ENCODE measurements at places on chromosomes 3 and 15.

- no peak for DNase-seq
These were observed 18.5 kb downstream of the SLC6A20 start for GRCh38 chr3:45777746-45778386.

DNA sequence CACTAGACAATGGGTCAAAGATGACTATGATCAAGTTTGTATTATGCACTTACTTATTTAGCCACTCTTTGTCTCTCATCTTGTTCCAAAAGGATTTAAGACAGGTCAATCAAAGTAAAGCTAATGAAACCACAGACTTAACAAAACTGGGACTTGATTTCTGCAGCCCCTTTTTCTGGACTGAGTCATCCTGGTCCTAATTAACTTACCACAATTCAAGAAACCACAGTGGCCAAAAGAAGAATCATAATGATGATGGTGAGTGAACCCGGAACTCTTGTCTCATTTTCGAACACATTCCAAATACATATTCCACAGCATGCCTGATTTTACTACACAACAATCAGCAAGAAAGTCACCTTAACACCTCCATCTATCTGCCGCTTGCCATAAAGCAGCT is 1333.0 kb downstream of the ROBO1 start:
- DNase-seq: no peak

DNA sequence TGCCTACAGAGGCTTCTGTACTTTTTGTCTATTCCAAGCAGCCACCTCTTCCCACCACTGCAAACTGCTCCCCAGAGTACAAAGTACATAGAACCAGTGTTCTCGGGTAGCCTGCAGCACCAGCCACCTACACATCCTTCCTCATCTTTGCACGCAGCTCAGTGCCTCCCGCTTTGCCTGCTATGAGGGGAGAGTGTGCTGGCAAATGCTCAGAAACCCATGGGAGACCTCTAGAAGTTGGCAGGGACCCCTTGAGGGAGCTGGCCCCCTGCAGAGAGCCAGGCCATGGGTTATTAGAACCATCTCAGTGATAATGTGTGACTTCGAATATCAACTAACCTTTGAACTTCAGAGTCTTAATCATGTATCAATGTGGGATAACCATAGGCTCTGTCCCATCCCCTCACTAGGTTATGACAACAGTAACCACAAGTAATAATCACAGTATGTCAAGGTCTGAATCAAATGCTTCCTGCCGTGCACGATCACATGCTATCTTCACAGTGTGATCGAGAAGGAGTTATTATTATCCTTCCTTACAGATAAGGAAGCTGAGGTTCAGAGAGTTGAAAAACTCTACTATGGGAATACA is 22.8 kb upstream of the SMAD3 start:
- no peak for DNase-seq

- no peak for DNase-seq
These were observed 46.0 kb upstream of the RASGRF1 start for GRCh38 chr15:79136434-79137046.

GRCh38 chr15:85825118-85825517 is 30.4 kb upstream of the KLHL25 start:
- DNase-seq: no peak

GRCh38 chr3:26091626-26092025 is 301.7 kb downstream of the OXSM start:
- DNase-seq: no peak

- no peak for DNase-seq
These were observed 61.6 kb downstream of the TPRG1 start for GRCh38 chr3:189233225-189233858.

DNA sequence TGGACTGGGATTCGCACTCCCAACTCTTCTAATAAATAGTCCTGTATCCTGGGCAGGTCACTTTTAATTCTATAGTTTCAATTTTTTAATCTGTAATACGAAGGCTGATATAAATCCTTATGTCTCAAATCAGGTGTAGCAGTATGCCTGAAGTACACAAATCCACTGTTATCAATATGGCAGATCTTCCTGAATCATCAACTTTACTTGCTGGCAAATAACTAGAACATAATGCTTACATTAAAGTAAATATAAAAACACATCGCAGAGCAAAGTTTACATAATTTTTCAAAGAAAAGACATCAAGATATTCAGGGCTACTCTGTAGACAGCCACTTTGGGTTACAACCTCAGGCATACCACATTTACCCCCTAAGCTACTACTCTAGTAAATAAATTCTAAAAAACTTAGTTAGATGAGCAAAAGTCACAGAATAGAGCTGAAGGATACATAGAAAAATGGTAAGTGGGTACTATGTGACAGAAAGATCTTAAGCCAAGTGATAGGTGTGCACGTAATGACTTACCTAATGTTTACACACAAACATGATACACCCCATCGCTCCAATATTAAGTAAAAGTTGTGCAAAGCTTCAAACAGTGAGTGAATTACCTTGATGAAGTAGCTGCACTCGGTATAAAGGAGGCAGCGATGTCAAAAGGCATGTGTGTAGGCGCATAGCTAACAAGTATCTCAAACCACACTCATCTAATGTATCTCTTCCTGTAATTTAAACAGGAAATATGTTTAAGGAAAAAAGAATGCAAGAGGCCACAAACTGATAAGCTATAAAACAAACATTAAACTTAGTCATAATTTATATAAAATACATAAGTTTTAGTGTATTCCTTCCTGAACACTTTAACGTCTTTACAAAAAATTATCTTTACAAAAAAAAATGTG is 127.9 kb downstream of the DMXL2 start:
- DNase-seq: no peak

DNA sequence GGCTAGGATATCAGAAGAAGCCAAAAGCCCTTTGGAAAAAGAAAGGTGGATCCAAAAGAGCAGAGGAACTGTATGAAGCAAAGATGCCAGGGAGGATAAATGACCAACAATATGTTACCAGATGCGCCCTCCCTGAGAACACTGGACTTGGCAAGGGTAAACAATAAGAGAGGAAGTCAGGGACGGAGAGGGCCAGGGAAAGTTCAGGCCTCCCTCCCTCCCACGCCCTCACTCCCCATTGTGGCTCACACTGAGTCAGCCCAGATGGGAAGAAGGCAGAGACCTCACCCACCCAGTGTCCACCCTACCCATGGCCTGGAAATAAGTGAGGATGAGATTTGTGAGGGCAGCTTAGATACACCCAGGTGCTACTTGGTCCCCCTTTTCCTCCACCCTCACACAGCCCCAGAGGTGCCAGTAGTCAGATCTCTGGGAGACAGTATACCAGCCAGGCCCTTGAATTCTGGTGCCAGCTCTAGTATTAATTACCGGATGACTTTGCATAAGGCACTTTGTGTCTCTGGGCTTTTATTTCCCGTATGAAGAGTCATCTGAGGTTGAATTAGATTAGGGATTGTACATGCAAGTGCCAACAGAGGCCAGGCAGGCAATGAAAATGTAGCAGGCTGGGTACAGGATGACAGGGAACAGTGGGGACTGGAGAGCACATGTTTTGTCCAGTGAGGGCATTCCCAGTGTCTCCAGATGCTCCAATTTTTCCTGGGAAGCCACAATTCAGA is 35.1 kb upstream of the FRMD4B start:
- DNase-seq: no peak

- DNase-seq: no peak
These were observed 12.7 kb downstream of the COL6A6 start for GRCh38 chr3:130529486-130530215.

- no peak for DNase-seq
These were observed 22.1 kb upstream of the DET1 start for GRCh38 chr15:88568589-88568988.

DNA sequence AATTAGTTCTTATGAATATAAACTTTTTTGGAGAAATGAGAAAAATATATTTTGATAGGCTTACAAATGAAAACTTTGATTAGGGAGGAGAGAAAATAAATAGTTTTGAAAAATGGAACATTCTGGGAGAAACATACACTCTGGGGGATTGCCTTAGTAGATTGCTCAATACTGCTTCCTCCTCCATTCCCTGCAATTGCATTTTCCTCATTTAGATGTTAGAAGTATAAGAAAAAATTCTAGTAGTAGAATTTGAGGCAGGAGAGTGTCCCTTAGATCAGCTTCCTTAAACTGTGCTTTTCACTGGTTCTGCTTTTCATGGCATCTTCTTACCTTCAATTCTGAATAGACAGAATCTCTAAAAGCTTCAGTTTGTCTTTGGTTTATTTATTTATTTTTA is 46.2 kb upstream of the CTDSPL2 start:
- no peak for DNase-seq
